Stimulated activated naive CD4-positive, alpha-beta T cell treated with Interleukin-2 at 50 U/mL for 16 hours (primary cell): ENCODE measurements at places on chromosomes 16 and 17.

GRCh38 chr16:27182906-27183405, 20.4 kb upstream of the KDM8 start:
- no peak for DNase-seq

DNA sequence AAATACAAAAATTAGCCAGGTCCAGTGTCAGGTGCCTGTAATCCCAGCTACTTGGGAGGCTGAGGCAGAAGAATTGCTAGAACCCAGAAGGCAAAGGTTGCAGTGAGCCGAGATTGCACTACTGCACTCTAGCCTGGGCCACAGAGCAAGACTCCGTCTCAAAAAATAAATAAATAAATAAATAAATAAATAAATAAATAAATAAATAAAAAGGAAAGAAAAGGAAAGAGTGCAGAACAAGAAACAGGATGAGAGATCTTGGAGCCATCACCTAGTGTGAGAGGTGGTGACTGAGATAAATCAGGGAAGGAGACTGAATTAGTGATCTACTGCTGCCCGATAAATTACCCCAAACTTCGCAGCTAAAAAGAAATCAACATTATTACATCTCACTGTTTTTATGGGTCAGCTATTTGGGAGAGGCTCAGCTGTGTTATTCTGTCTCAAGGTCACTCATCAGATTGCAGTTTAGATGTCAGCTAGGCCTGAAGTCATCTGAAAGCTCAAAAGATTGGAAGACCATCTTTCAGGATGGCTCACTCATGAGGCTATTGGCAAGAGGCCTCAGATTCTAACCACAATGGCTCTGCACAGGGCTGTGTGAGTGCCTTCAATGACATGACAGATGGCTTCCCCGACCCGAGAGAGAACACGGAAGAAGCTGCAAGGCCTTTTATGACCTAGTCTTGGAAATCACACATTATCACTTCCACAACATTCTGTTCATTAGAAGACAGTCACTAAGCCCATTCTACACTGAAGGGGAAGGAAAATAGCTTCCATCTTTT, 66.4 kb downstream of the CMC2 start:
- no peak for DNase-seq

- no peak for DNase-seq
Observed at GRCh38 chr17:17073030-17073564, 30.8 kb downstream of the MPRIP start.

DNA sequence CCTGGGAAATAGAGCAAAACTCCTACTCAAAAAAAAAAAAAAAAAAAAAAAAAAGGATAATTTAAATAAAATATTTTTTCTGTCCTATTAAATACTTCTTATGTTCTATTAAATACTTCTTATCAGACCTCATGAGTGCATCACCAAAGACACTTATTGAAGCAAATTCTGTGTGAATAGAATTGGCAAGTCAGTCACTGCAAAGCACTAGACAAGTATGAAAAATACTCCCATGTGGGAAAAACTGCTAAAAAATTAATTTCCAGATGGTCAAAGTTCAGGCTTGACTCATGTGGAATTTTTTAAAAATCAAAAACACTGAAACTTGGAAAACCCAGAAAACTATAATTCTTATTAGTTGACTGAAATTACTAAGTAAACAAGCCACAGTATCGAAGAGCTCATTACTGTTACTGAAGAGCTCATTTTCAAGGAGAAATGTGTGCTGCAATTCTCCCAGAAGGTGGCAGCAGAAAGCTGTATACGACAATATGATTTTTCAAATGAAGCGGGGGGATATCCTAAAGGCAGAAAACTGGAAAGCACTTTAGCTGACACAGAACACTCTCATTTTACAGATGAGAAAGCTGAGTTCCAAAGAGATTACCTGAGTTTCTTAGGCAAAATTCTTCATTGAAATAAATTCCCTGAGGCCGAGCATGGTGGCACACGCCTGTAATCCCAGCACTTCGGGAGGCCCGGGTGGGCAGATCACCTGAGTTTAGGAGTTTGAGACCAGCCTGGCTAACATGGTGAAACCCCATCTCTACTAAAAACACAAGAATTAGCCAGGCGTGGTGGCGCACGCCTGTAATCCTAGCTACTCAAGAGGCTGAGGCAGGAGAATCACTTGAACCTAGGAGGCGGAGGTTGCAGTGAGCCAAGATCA, 15.9 kb upstream of the FBXO47 start:
- peak; percentile 17 for DNase-seq

DNA sequence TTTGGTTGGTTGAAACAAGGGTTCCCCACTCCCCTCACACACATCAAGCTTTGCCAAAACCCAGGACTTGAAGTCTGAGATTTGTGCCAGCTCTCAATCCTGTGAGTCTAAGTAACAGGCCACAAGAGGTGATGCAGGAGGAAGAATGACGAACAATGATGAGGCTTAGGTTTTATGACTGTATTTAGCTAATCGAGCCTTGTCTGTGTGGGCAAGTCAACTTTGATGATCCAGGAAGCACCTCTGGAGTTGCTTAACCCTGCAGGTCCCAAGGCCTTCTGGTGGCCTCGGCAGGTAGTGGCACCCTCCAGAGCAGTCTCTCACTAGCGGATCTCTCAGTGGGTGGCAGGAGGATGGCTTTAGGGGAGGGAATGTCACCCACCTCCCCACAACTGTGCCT, 28.7 kb downstream of the CDK5RAP3 start:
- no peak for DNase-seq

DNA sequence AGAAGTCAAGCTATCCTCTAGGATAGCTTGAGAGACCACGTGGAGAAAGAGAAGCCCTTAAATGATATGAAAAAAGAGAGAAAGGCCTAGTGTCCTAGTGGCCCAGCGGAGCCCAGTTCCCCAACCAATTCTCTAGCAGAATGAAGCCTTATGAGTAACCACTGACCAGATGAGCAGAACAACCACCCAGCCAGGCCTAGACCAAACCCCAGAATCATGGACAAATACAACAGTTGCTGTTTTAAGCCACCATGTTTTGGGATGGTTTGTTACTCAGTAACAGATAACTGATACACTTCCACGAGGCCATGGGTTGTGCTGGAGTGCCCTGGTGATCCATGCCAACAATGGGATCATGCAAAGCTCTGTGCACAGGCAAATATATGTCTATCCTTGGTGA, 377.1 kb downstream of the SOX9 start:
- DNase-seq: no peak

DNA sequence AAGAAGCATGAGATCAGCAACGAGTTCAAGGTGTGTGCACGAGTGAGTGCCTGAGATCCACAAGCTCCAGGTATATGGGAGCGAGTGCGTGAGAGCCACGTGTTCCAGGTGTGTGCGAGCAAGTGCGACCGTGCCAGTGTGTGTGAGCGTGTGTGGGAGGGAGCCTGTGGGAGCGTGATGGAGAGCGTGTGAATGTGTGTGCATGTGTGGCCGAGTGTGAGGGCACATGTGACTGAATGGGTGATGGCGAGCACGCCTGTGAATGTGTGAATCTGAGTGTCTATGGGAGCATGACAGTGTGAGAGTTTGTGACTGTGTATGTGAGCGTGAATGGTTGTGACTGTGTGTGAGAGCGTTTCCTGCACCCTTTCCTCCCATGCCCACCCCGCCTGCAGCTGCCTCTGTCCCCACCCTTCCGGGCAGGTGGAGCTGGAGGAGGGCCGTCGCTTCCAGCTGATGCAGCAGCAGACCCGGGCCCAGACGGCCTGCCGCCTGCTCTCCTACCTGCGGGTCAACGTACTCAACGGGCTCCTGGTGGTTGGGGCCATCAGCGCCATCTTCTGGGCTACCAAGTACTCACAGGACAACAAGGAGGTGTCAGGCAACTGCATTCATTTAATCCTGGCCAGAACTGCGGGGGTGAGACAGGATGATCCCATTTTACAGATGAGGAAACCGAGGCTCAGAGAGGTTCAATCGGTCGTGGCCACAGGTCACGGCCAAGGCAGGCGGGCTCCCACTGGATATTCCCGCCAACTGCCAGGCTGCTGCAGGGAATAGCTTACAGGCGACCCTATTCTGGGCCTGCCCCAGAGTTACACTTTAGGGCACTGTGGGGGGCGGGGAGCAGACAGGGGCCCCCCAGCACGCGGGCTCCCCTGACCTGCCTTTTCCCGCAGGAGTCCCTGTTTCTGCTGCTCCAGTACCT, 3.7 kb downstream of the TMC8 start:
- DNase-seq: peak; percentile 72
